ENCODE measurements at places on chromosomes 3 and 15.
A peak's percentile ranks its signal among the peaks of the same experiment; 100 is the strongest.

GRCh38 chr3:177994976-177995375, 541.3 kb upstream of the KCNMB2 start:
- no peak for DNase-seq

- DNase-seq, result peak; percentile 67
Observed at GRCh38 chr15:63466378-63467192, 37.8 kb upstream of the USP3 start.

DNA sequence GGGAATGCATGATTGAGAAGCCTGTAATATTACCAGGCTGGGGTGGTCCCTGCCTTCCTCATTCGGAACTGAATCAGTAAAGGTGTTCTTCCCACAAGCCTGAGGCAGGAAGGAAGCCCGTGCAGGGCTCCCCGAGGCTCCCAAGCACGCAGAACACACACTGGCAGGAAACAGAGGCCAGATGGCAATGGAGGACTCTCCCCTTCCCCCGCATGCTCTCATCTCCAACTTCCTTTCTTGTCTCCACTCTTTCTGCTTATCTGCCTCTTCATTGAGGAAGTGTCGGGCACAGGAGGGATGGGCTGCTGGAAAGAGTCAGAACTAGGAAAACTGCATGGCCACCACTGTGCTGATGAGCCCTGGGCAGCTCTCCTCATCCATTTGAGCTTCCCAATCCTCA, 123.5 kb downstream of the NUP210 start:
- DNase-seq, result no peak

DNA sequence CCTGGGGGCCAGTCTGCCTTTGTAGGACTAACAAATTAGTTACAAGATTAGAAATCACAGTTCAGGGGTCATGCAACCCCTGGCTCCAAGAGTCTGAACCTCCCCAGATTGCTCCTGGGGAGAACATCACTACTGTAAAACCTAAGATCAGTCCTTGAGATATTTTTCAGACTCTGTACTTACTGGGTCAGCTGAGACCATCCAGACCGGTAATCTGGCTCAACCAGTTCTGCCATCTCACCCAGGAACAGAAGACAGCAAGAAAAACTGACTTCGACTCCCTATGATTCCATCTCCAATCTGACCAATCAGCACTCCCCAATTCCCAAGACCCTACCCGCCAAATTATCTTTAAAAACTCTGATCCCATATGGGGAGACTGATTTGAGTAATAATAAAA, 47.5 kb downstream of the NMD3 start:
- DNase-seq, result no peak

GRCh38 chr3:168024537-168024941, 71.2 kb downstream of the GOLIM4 start:
- no peak for DNase-seq

DNA sequence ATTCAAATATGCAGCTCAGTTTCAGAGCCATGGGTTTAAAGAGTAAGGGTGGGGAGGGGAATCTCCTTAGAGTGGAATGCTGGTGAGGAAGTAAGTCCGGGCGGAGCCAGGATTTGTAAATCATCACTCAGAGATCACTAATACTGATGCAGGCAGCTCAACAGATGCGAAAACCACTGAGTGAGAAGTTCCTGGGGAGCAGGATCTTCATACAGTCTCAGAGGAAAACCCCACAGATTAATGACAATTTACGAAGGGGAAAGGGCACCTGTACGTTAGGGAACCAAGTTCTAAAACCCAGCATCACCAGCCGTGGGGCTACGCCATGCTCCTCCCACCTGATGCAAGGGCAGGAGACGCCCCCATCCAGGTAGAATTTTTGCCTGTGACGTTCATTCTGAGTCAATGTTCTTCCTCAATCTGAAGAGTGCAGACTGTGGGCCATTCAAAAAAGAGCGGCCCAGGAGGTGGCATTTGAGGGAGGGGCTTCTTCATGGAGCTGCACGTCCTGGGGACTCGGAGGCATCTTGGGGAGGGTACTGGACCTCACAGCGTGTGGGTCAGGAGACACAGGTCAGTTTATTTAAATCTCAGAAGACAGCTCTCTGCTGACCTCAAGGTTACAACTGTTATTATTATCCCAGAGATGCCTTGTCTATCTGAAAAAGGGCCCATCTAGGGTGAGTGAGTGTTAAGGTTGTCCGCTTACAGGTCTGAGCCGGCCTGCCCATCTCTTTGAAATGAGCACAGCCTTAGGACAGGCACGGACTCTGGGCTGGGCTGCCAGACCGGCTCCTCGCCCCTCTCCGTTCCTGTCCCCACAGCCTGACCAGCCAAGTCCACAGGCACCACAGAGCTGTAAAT, 228.0 kb downstream of the XXYLT1 start:
- no peak for DNase-seq

DNA sequence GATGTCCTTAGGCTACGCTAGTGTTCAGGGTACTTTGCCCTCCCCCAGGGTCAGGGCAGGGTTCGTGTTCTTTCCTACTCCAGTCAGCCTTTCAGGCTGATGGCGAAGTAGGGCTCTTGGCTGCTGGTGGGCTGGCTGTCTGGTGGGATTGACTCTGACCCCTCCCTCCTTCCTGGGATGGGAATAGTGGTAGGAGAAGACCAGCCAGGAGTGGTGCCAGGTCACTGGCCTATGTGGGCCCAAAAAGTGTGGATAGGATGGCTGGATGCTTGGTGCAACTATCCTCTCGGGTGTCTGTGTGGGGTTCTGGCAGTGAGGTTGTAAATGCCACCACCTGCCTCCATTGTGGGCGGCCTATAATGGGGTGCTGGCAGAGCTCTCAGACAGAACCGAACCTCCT, 20.4 kb upstream of the EXOG start:
- DNase-seq, result no peak
